ENCODE measurements at places on chromosomes 16 and 17.

DNA sequence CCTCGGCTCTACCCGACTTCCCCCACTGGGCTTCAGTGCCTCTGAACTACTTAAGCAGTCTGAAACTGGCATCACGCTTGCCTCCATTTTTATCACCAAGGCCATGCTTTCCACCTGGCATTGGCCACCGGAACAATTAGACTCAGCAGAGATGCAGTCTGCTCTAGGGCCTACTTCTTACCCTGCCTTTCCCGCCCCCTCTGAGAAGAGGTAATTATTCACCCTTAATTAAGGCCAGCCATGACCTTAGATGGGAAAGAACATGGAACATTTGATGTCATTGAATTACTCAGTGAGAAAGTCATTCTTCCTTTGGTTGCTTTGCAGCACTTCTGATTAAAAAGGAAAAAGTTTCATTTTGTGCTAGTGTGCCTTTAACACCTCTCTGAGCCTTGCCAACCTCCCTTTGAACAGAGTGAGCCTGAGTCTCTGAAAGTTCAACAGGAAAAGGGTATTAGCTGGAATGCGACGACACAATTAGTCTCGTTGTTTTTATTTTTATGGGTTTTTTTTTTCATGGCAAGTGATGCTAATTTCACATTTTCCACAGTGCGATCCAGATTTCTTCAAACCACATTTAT lies 60.9 kb upstream of the TNRC6A start:
- no peak for DNase-seq

DNA sequence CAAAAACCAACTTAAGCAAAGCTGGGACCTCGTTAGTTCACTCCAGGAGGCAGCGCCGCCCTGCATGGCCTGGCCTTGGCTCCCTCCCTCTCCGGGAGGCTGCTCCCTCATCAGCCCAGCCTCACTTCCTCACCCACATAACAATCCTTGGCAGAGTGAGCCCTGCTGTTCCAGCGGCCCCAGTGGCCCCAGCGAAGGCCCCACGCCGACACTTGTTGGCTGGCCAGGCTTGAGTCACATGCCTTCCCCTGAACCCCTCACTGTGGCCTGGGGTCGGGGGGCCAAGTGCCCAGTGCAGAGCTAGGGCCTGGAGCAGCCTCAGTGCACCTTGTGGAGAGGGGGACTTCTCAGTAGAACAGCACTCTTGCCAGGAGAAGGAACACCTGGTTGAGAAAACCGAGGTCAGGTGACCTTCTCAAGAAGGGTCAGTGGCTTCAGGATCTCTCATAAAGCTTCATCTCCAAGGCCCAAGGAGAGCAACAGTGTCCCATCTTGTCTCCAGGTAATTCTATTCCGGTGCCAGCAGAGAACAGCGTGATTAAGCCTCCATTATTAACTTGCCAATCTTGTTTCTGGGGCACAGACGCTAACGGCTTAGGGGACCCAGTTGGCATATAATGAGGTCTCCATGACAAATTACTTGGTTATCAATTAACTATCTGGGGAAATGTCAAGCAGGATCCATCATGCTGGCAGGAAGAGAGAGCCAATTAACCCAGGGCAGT lies 26.8 kb downstream of the ENDOV start:
- no peak for DNase-seq

GRCh38 chr17:29163563-29163962 lies 16.6 kb downstream of the MYO18A start:
- no peak for DNase-seq

DNA sequence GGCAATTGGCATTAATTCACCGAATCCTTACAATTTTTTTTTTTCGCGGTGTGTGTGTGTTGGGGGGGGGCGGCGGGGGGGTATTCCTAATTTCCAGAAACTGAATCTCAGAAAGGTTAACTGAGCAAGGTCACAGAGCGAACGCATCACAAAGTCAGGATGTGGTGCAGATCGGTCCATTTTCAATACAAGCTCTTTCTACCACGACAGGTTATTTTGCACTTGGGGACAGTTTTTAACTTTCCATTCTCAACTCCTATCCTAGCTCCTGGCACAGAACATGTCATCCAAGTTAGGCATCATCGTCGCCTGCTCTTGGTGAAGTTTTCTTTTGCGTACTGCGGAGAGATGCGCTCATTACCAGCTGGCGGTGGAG lies 15.4 kb upstream of the ERN1 start:
- DNase-seq: no peak

DNA sequence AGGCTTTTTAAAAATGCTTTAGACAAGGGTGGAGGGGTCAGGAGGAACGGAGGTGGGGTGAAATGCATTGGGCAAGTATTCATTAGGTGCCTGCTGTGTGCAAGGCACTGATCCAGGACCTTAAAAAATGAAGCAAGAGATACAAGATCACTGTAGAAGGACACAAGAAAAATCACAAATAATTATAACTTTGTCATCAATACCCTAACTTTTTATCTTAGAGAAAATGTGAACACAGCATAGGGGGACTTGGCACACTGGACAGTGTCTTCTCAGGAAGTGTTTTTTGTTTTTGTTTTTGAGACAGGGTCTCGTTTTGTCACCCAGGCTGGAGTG lies 7.0 kb downstream of the EPOP start:
- no peak for DNase-seq

DNA sequence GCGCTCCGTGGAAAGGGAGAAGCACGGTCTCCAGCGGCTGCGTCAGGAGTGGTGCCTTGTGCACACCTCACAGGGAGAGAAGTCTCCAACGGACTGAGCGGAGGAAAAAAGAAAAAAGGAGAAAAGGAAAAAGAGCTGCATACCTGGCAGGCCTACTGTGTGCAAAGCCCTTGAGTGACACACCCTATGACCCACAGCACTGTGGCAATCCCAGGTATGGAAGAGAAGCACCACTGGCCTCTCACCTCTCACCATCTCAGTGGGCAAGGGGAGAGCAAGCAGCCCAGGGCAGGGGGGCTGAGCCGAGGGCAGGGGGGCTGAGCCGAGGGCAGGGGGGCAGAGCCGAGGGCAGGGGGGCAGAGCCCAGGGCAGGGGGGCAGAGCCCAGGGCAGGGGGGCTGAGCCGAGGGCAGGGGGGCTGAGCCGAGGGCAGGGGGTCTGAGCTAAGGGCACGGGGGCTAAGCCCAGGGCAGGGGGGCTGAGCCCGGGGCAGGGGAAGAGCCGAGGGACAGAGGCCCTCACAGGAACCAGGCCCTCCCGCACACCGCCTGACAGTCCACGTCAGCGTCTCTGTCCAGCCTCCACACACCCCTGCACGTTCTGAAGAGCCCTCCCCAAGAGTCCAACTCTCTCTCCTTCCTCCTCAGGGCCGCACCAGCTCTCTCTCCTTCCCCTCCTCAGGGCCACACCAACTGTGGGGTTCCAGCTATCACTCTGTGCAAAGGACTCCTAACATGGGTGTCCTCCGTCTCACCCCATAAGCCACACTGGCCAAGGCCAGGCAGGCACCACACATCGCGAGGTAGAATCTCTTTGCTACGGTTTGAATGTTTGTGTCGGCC lies 105.8 kb downstream of the ZNF778 start:
- DNase-seq: no peak

DNA sequence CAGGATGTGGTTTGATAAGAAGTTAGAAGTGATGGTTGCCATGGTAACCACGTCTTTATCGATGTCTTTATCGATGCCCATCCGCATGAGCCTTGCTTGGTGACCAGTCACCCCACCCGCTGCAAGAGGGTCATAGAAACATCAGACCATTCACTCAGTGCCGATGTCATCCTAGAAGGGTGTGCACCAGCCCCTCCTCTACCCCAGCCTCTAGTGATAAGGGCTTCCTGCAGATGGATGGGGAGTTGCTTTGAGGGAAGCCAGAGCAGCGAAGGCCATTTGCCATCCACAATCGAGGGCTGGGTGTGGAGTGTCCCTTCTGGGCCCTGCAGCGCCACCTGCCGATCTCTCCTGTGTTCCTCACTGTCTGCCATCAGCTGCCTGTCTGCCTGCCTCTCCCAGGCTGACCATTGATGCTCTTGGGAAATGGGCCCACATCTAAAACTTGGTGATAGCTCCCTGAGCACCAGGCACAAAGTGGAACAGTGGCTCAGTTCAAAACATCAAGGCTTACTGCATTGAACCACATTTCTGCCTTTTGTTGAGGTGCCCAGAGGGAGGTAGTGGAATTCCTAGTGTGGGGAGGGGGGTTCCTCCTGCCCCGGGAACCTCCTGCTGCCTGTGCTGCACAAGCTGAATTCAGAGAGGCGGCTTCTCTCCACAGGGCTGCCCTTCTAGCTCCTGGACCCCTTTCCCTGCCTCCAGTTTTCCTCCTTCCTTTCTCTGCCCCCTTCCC lies 8.9 kb downstream of the CALB2 start:
- no peak for DNase-seq

DNA sequence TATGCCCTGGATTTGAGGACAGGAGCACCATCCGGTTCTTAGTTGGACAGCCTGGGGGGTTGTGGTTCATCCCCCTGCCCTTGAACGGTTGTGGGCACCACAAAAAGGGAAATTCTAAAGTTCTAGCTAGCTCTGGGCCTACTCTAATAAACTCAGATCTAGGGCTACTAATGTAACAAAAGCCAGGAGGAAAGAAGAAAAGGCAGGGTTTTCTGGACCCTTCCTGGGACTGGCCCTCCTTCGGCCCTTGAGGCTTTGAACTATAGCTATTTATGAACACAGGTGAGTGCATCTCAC lies 15.1 kb downstream of the ETV4 start:
- DNase-seq: no peak

DNA sequence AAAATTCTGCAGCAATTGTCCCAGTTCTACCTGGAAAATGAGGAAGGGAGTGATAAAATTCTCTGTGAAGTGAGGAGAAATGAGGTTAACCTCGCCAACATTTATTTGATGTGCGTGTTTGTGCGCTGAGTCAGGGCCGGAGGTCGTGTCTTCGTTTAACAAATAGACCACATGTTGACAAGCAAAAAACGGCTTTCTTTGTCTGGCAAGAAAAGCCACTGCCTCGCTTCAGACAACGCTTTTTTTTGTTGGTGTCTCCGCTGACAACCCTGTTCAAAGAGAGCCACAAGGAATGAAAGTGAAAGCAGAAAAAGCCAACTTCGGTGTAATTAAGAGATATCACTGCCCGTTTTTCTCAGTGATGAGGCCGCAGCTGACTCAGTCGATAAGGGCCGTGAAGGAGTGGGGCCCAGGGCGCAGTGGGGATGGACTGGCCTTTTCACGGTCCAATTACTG lies 510.6 kb downstream of the CDH13 start:
- DNase-seq: no peak

- DNase-seq: no peak
Observed at GRCh38 chr17:76677406-76677805, 33.4 kb downstream of the MXRA7 start.

Measured in left hindlimb (tissue), 1 donor.